Fibroblast of upper back skin (primary cell): ENCODE measurements at places on chromosomes 1 and 21.

- DNase-seq: peak; percentile 91
Observed at GRCh38 chr1:66563094-66563800, 29.3 kb downstream of the SGIP1 start.

DNA sequence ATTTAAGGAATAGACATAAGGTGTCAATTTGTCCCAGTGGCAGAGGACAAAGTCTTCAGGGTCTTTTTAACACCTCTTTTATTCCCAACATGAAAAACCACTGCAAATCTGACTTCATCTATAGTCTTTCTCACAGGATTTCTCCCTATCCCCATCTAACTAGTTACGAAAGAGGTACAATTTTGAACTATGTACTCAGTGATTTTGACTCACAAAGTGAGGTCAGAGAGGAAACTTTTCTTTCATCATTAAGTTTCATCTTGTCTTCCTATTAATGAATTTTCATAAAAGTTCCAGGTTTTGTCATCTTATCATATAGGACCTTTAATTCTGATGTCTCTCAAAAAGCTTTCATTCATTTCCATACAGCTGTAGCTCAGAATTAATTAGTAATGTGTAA is 63.3 kb downstream of the ASH1L start:
- DNase-seq: peak; percentile 12

DNA sequence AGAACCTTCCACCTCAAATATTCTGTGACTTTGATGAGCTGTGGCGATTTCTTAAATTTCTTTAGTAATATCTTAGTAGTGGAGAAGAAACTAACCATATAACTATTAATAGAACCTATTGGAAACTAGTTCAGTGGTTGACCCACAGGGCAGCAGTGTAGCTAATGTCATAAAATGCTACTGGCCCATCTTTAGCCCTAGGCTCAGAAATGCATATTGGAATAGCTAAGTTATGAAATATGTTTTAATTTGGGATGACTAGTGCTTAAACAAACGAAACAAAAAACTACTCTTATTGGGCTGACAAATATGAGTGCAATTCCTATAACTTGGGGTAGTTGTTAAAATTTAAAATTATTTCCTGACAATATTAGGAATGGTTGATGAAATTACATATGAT is 20.2 kb downstream of the MACO1 start:
- no peak for DNase-seq

- no peak for DNase-seq
Observed at GRCh38 chr21:45139473-45139872, 65.1 kb downstream of the ADARB1 start.

- peak; percentile 97 for DNase-seq
Observed at GRCh38 chr21:45698493-45699184, 55.1 kb downstream of the PCBP3 start.

GRCh38 chr1:170192546-170192945 is 46.8 kb downstream of the NTMT2 start:
- DNase-seq: no peak

DNA sequence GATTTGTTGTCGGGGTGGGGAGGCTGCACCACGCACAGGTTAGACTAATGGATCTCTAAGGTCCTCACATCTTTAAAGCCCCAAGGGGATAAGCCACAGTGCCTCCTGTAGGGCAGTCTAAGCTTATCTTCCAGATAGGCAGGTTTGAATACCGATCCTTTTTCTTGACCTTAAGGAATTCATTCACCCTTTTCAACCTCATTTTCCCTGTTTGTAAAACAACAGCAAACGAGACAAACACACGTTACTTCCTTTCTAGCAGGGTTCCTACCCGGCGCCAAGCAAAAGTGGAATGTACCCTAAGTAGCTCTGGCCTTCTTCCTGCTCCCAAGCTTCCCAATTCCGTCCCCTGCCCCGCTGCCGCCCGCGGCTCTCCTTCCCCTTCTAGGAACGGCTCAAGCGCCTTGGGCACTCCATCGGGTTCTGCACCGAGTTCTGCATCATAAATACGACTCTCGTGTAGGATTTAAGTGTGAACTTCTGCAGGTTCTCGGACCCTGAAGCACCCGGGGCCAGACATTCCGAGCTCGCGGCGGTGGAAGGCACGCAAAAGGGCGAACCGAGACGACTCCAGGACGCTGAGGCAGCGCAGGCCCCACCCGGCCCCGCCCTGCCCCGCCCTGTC is 548 bp upstream of the CDC20 start:
- peak; percentile 37 for DNase-seq

- DNase-seq: no peak
Observed at GRCh38 chr1:233959102-233959501, 54.6 kb downstream of the SLC35F3 start.

GRCh38 chr1:162381383-162381782 is at the start of gene C1orf226:
TSS of gene C1orf226 (plus strand) at chr1:162381728. CDS start at chr1:162381902, 174 bp downstream.
- no peak for DNase-seq

GRCh38 chr1:183877053-183877720 is 72.3 kb downstream of the RGL1 start:
- DNase-seq: no peak

- peak; percentile 82 for DNase-seq
Observed at GRCh38 chr1:218772575-218772974, 401.1 kb upstream of the LYPLAL1 start.

DNA sequence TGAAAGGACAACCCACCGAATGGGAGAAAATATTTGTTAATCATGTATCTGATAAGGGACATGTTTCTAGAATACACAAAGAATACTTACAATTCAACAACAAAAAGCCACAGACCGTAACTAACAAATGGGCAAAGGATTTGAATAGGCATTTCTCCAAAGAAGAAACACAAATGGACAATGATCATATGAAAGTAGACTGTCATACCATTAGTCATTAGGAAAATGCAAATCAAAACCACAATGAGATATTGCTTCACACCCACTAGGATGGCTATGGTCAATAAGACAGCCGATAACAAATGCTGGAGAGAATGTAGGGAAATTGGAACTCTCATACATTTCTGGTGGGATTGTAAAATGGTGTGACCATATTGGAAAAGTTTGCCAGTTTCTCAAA is 367.2 kb upstream of the SGIP1 start:
- no peak for DNase-seq

DNA sequence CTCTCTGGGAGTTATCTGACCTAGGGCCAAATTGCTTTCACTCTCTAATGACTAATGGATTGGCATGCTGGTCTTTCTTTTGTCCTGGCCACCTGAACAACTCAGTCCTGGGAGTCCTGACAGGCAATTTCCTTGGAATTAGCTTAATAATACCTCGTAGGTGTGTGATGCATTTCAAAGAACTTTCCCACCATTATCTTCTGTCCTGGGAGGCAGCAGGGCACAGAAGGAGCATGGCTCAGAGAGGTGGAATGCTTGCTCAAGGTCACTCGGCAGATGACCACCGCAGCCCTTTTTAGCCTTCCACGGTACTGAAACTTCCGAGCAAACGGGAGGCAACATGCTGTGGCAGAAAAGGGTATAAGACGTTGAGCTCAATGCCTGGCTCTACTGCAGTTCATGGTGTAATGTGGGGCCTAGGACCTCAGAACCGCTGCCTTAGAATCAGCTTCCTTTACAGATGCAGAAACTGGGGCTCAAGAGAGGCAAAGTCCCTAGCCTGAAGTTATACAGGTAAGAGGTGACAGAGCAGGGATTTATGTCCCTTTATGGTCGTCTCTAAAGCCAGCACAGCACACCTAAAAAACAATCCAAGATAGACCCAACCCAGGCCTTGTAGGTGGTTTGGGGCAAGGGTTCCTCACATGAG is 3.2 kb downstream of the ID3 start:
- DNase-seq: peak; percentile 54

GRCh38 chr1:24373044-24373443 is 40.5 kb downstream of the STPG1 start:
- no peak for DNase-seq

GRCh38 chr1:36481771-36482723 is 666 bp downstream of the CSF3R start:
- no peak for DNase-seq

- DNase-seq: peak; percentile 87
Observed at GRCh38 chr1:10186331-10187025, 23.9 kb upstream of the KIF1B start.

DNA sequence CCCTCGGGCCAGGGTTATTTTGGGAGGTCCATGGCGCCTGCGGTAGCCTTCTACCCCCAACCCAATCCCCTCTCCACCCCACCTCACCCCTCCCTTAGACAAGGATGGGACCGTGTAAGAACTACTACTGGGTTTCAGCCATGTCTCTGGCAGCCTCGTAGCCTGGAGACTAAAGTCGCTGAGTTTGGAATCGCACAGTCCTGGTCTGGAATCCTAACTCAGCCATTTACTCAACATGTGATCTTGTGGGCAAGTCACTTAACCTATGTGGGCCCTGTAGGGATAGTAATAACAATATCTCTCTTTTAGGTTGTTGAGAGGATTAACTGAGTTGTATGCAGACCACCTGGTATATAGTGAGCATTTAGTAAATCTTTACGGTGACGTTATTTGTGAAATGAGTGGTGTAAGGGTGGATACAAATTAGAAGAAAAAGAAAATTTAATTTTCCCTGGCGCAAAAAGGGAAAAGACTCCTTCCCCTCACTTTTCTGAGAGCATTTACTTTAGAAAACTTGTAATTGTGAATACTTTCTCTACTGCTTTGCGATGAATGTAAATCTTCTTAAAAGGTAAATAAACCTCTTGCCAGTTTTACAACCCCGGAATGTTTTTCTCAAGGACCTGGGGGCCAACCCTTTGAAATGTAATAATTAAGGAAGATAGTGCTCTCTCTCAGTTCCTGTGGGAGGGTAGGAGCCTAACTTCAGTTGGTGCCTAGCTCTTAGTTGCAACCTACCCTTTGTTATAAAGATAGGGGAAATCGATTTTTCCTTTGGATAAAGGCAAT is 615 bp upstream of the MRPS15 start:
- no peak for DNase-seq

DNA sequence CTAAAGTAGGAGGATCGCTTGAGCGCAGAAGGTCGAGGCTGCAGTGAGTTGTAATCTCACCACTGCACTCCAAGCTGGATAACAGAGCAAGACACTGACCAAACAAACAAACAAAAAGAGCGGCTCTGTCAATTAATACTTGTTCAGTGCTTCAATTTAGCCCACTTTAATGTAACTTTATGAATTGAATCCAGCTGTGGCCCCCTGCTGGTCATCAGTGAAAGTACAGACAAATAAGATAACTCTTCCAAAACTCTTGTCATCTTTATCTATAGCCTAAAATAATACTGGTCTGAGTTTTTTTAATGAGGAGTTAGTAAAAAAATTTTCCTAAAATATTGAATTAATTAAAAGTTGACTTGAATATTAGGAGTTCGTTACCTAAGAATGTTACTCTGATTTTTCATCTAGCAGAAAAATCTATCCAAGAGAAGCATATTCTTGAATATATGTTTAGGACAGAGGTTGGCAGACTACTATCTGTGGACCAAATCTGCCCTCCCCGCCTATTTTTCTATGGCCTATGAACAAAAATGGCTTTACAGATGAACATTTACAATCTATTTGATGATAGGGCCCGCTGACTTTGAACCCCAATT is 26.1 kb downstream of the ATP5PF start:
- DNase-seq: peak; percentile 44

- DNase-seq: no peak
Observed at GRCh38 chr1:17315542-17316130, 7.6 kb downstream of the PADI4 start.

DNA sequence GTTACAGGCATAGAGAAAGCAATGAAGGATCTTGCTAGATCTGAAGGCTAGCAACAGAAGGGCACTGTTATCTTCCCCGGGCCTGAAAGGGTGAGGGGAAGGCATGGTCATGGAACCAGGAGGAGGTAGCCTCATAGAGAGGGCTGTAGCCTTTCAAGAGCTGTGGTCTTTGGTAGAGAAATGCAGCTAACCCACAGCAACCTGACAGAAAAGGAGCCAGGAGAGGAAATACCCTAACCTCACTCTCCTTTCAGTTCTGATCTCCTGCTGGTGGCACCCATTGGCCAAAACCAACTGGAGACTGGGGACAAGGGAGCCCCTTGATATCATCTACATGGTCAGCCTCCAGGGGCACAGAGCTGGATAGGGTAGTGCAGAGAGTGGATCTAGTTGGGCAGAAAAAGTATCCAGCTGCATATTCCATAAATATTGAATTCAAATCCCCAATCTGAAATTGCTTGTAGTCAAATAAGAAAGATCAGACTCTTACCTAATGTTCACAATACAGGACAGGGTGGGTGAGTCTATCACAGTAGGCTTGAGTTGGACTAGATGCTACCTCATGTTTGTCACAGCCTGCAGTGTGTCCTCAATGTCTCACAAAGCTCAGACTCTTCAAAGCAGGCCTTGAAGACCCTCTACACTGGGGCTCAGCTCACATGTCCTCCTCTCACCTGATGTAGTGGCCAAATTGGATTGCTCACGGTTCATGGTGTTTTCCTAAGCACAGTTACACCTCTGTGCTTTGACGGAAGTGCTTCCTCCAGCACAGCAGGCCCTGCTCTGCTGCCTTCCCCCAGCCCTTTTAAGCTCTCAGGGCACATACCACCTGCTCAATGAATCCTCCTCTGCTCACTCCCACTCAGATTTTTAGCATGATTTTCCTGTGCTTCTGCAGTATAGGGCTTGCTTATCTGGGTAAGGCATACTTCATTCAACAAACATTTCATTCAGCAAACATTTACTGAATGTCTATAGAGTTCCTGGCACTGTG is 74.1 kb upstream of the JUN start:
- no peak for DNase-seq

DNA sequence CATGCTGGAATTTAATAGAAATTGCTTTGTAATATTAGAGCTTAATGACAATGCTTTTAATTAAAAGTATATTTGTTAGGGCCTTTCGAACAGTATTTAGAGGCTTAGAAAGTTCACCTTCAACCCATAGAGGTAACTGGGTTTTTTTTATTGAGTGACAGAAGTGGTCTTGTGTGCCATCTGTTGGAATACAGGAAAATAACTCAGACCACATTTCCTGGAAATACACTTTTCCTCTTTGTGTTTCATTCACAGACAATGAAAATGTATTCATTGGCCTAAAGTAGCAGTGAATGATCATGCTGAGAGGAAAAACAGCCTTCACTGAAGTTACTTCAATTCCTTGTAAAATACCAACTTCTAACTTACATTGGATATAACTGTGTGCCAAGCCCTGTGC is 83.6 kb upstream of the L1TD1 start:
- no peak for DNase-seq

DNA sequence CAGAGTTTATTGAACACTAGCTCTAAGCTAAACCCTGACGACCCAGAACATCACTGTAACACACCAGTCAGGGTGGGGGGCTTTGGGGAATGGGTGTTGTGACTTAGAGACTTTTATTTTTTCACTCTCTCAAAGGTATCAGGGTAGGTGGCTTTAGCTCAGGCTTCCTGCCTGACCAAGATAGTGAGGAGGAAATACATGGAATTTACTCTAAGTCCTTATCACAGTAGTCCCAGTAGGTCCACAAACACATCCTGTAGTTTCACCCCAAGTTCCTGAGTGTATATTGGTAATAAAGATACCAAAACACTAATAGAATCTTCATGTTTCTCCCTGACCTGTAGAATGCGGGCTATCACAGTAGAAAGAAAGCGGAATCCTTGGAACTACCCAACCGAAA is 15.1 kb downstream of the GJA5 start:
- DNase-seq: no peak

DNA sequence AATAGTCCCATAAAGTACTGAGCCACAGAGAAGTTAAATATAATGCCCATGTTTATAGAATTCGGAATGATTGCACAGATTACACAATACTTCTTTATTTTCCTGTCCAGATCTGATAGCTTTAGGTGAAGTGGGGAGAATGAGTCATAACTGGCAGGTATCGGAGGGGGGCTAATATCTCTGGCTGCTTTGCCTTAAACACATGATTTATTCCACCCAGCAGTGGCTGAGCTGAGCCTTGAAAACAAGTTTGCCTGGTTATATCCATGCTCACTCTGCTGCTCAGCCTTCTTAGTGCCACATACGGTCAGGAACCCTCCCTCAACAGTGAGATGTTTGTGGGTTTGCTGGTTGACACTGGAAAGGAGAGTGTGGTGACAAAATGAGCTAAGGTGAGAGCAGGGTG is 119.7 kb upstream of the ZNF648 start:
- DNase-seq: no peak
